ENCODE measurements at places on chromosomes 7 and 10.

GRCh38 chr10:127910464-127910770 lies 3.5 kb downstream of the PTPRE start:
- peak; percentile 15 for DNase-seq

GRCh38 chr7:128030654-128031611 lies at the start of gene LRRC4:
TSS of gene LRRC4 (minus strand) at chr7:128031437. CDS start at chr7:128030640, 797 bp downstream.
- peak; percentile 48 for DNase-seq

DNA sequence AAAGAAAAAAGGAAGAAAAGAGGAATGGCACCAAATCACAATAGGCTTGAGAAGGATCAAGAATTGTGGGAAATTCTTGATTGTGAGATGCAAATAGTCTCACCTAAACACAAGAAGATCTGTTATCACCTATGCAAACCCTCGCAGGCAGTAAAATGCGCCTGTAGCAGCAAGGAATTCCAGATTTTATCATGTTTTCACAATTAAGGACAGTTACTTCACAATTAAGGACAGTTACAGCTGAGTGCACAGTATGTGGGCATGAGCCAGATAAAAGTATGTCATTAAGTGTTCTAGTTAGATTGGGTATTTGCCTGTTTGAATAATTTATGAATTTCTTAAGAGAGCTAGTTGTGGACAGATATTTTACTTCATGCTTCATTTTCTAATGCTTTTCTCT lies 336.2 kb downstream of the CDC14C start:
- no peak for DNase-seq

DNA sequence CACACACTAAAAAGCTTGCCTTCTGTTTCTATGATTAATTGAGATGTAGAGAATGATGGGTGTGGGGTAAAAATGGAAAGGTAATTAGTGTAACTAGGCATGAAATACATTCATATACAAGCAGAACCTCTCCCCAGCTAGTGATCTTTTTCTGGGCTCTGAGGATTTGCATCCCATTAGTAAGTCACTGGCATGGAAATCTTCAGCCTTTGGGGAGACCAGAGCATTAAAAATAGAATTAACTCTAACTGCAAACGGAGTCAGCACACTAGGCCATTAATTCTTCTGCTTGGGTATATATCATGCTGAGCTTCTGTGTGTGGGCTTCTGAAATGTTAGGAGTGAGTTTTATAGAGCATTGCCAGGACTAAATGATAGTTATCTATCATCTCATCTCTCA lies 128.9 kb downstream of the HDAC9 start:
- DNase-seq: no peak

- DNase-seq: no peak
Measured at GRCh38 chr10:3542185-3542611, 242.8 kb downstream of the KLF6 start.

DNA sequence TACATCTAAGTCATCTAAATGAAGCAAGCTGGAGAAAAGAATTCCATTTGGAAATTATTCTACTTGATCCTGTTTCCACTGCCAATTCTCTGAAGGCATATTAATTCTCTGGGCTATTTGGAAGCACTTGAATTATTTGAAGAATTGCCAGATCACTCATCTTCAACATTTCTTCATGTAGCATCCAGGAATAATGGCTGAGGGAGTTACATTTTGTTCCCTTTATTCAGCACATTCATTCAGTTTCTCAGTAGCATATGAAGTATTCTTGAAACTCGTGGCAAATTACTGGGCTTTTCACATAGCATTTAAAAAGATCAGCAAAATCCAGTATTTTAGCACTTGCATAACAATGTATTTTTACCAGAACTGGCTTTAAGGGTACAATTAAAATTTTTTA lies 127.1 kb upstream of the VIPR2 start:
- DNase-seq: no peak

DNA sequence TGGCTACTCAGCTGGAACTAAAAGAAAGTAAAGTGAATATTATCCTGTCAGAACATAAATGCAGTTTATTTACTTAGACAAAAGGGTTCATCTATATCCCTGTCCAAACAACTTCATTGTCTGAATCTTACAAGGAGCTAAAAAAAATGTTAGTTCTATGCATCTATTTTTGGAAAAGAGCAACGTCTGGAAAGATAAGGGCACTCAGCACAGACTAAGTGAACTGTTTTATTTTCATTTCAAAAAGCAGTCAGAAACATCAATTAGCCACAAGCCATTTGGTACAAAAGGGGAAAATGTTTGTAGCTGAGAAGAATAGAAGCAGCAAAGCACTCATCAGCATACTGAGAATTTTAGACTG lies 245.5 kb downstream of the FOXP2 start:
- DNase-seq: no peak

- DNase-seq: no peak
Measured at GRCh38 chr7:2266911-2267310, 24.9 kb downstream of the NUDT1 start.

DNA sequence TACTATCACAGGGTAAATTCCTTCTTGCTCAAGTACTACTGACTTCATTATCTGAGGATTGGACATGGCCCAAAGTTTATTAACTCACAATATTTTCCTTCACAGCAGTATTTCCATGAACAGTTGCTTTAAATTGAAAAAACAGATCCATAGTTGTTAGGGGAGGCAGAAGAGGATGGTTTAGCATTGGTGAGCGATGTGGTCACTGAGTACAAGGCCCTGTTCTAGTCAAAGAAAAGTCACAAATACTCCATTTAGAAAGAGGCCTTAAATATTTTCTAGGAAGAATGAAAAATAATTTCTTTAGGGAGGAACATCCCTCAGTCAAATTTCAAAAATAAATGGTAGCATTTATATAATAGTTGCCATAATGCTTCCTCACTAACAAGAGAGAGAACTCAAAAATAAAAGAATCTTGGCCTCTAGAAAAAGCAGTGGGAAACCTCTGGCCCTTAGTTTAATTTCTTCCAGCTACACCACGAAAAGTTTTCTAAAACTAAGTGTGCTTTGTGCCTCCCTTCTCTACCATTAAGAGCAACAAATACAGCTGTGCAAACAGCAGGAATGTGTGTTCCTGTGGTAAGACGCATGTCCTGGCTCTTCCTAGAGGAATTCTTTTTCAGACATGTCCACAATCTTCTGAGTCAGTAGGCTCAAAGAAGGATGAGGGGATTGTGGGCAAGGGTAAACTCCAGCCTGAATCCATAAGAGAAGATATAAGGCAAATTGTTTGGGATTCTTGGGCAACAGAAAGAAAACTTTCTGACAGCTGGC lies 105.7 kb downstream of the HOXA1 start:
- DNase-seq: no peak

GRCh38 chr10:8369666-8370065 lies 315.2 kb downstream of the GATA3 start:
- peak; percentile 73 for DNase-seq

- DNase-seq: peak; percentile 74
Measured at GRCh38 chr10:17742918-17743317, 9.1 kb upstream of the TMEM236 start.

DNA sequence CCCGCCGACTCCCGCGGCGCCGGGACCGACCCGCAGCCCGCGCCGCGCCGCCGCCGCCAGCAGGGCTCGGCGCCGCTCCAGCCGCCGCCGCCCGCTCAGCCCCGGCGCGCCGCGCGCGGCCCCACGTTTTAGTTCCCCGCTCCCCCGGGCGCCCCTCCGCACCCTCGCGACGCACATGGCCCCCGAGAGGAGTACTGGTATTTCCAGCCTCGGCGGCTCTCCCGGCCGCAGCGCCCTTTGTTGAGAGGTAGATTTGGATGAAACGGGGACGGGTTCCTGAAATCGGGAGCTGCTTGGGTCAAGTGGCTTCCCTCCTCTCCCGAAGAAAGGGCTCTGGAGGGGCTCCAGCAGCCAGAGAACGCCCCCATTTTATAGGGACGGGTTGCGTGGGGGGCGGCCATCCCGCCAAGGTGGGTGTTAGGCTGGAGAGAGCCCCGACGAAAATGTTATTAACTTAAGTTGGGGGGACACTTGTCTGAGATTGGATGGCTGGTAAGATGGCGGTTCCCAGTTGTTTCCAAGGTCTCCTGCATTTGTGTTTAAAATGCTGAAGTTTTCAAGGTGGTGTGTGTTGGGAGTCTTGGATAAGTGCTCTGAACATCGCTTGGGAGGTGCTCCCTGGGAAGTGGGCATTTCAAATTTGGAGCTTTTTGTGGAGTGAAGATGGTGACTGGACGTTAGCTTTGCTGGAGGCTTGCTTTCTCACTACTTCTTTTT lies 1.2 kb downstream of the BMI1 start:
- no peak for DNase-seq

- DNase-seq: no peak
Measured at GRCh38 chr7:45923818-45924217, 2.7 kb upstream of the IGFBP3 start.

- DNase-seq: no peak
Measured at GRCh38 chr10:108445746-108446145, 1281.2 kb upstream of the SORCS1 start.

DNA sequence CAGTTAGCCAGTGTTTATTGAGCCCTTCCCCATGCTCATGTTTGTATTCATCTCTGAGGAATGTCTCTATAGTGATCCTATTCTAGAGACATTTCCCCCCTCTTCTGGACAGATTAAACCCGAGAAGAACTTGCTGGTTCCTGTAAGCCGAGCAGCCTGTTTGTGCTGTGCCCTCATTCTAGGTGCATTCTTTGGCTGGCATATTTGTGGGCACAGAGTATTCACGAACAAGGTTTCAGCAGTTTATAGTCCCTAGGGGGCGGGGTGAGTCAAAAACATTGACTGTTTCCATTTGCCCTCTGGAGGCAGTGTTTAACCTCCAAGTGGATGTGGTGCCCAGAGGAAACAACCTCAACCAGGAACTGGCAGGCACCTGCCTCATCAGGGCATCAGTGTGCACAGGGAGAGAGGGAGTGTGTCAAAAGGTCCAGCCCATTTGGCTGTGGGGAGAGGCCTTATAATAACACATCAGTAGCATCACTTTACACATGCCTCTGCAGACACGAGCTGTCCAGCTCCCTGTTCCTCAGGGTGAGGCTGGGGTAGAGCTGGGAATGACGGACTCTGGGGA lies 273.3 kb upstream of the LRGUK start:
- peak; percentile 36 for DNase-seq

DNA sequence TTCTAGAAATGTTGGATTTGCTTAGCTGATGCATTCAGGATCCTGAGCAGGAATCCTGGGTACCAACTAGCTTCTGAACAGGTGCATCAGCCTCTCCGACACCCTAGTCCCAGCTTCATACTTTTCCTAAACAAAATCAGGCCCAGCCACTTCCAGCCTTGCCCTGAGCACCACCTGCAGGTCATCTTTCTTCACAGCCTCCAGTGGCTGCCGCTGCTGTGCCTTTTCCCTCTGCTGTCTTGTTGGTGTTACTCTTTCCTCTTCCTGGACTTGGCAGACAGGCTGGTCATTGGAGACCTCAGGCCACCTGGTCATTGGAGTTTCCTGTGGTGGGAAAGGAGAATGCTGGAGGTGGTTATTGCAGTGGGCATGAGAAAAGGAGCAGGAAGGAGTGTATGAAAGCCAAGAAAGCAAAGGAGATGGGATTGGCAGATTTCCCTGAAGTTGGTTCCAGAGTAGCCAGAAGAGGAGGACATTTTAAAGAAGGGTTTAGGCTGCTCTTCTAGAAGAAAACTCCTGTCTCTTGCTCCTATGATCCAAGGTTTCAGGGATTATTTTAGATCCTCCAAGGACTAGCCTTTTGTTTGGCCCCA lies 48.2 kb upstream of the NFKB2 start:
- DNase-seq: no peak

DNA sequence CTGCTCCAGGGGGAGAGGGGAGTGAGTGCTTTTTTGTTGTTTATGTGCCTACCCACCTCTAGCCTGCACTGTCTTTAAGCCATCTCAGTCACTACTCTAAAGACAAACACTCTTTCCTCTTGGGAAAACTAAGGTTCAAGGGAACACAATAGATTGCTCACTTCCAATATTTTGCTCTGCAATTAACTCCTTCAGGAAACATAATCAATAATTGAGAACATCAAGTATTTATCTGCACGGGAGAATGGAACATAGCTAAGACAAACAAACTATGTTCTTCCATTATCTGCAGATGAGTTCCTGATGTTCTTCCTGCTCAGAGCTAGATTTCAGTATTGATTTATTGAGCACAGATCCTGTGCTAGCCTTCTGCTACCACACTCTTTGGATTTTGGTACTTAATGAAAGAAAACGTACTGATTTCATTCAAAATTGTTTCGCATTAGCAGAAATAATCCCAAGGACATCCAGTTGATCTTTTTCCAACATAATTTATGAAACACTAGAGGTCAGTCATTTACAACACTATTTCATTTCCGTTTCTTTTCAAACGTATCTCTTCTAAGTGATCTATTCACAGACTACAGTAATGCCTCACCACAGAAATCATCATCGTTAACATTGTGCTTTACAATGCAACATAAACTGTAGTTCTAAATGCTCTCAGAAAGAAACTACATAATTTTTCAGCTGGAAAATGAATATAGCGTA lies 8.3 kb downstream of the NEBL start:
- no peak for DNase-seq

GRCh38 chr7:140876519-140877248 lies 48.0 kb downstream of the BRAF start:
- peak; percentile 42 for DNase-seq

DNA sequence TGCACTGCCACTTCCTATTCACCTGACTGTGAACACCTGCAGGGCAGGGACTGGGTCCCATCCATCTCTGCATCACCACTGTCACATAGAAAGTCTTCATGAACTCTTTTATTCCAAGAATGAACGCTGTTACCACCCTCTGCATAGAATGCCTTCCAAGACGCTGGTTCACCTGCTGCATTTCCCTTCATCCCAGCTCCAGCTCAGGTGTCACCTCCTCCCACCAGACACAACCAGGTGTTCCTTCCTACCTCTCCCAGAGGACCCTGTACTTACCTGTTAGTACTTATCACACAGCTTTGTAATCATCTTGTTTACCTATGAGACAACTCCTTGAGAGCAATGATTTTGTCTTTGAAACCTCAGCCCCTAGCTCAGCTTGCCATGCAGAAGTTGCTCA lies 31.1 kb downstream of the SORBS1 start:
- no peak for DNase-seq

DNA sequence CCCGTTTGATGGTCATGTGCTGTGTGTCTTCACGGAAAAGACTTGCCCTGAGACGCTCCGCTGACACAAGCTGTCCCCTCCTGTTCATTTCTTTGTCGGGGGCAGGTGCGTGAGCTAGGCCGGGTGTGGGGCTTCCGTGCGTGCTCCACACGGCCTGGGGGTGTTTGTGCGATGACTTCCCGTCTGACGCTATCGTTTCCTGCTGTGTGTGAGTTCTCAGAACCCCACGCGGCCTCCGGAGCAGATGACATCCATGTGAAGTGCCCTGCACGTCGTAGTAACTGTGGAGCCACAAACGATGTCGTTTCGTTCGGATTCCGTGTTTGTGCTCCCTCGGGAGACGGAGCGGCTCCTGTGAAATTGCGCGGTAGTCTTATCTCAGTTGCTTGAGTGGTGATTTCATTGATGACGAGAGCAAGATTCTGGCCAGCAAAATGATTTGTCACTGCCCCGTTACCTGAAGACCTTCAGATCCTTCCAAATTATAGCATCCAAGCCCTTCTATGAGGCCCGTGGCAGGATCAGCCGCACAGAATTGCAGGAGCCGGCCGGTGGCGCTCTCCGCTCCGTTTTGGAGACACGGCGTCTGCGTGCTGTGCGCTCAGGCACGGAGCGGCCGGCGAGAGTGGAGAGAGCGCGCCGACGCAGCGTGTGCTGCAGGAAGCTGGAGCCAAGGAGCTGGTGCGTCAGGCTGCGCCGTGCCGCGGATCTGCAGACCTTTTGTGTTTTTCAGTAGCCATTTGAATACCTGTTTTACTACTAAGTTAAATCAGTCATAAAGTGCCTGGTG lies 94.9 kb downstream of the NKX6-2 start:
- DNase-seq: no peak

GRCh38 chr10:62348029-62348428 lies 26.1 kb upstream of the ZNF365 start:
- DNase-seq: no peak

All from activated CD4-positive, alpha-beta T cell treated with anti-CD3 and anti-CD28 coated beads, Interleukin-2, Interleukin-6, amounts not matched to agents 100 ng/mL and 50 ng/mL, durations not matched to agents 16 hours and 8 hours (primary cell).